ENCODE measurements at places on chromosomes 2 and 18.
A peak's percentile ranks its signal among the peaks of the same experiment; 100 is the strongest.

- DNase-seq, result no peak
These were observed 182.8 kb upstream of the SETBP1 start for GRCh38 chr18:44497757-44498490.

DNA sequence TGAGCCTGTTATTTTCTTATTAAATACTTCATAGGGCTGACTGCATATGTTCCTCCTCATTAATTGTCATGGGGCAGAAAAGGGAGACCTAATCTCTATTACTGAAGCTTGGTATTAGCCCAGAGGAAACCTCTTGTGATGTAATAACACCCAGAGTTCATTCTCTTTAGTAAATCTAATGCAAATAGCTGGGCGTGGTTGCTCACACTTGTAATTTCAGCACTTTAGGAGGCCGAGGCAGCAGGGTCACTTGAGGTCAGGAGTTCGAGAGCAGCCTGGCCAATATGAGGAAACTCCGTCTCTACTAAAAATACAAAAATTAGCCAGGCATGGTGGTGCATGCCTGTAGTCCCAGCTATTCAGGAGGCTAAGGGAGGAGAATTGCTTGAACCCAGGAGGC is 14.7 kb downstream of the DAW1 start:
- no peak for DNase-seq

GRCh38 chr18:24802456-24802855 is 342.0 kb downstream of the HRH4 start:
- no peak for DNase-seq

DNA sequence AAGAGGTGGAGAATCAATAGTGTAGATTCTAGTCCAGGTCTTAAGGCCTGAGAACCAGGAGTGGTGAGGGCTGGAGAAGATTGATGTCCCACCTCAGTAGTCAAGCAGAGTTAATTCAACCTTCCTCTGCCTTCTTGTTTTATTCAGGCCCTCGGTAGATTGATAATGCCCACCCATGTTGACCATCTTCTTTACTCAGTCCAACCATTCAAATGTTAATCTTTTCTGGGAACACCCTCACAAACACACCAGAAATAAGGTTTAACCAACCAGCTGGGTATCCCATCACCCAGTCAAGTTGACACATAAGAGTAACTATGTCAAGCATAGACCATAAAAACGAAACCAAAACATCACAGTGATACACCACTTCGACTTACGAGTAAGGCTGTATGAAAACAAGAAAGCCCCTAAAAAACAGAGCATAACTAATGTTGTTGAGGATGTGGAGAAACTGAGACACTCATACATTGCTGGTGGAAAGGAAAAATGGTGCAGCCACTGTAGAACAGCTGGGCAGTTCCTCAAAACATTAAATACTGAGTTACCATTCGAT is 57.5 kb downstream of the SLC35F5 start:
- no peak for DNase-seq

GRCh38 chr2:133166031-133166430 is 402.2 kb downstream of the NCKAP5 start:
- no peak for DNase-seq

DNA sequence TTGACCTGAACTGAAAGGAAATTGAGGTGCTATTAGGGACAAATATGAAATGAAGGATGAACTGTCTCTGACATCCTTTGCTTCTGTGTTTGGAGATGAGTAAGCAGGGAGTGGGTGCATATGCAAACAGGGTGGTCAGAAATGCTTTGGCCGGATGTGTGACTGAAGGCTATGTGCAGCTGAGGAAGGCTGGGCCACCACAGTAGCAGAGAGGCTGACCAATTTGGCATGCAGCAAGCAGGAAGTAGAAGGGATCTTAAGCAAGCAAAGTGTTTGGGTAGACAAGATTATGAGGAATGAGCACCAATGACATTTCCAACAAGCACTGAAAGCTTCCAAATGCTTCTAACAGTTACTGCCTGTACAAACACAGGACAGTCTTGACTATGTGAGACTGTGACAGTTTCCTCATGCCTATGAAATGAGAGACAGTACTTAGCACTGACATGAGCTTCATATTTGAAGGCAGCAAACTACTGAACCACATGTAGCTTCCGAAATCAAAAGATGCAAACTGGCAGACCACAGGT is 3.3 kb upstream of the ACTR3 start:
- no peak for DNase-seq

GRCh38 chr2:17867133-17867532 is 11.3 kb upstream of the KCNS3 start:
- DNase-seq, result no peak

GRCh38 chr2:15591373-15591691 is 336 bp upstream of the DDX1 start:
- DNase-seq, result no peak

- no peak for DNase-seq
These were observed 88.9 kb upstream of the BCL2L11 start for GRCh38 chr2:111031546-111032478.

DNA sequence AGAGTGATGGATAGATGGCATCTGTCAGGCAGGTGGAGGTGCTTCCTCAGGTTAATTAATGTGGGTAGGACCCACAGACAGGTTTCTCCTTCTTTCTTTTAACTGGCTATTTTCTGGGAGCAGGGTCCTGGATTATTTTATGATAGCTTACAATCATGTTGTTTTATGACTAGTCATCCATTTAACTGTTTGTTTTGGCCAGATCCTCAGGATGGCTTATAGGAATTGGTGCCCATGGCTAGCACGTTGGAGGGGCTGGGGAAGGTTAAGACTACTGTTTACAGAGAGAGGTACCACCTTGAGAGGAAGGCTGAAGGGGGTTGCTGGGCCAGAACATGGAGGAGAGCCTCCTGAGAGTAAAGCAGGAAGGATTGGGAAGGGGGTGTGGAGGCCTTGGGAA is 78.0 kb upstream of the MGAT5 start:
- DNase-seq, result no peak

DNA sequence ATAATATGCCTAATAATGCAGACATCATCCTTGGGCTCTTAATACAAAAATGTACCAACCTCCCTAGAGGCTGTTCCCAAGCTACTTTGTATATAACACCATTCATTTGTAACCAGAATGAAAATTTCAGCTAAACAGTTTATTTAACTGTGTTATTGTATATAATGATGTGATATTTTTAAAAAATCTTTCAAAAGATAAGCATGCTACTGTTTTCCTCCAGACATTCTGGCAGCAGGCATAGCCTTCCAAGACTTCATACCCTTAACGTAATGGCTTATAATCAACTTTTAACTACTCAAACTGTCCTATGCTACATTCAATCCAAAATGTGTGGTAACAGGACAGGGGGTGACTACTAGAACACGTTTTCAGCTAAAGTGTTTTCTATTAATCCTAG is 21.2 kb downstream of the CFAP221 start:
- no peak for DNase-seq

- no peak for DNase-seq
These were observed 33.9 kb downstream of the CNGA3 start for GRCh38 chr2:98380203-98380535.

DNA sequence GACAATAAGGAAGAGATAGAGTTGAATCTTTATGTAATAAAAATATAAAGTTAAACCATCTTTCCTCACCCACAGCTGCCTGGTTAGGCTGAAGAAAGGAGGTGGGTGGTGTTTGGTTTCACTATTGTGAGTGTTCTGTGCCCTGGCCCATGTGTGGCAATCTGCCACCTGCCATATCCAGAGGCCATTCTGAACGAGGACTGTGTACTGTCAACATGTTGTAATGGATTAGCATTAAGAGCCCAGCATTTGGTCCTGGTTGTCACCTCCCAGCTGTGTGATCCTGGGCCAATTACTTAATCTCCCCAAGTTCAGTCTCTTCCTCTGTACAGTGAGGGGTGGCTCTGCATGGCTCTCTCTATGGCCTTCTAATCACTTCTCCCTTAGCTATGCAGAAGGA is 118.2 kb upstream of the SEC11C start:
- no peak for DNase-seq

DNA sequence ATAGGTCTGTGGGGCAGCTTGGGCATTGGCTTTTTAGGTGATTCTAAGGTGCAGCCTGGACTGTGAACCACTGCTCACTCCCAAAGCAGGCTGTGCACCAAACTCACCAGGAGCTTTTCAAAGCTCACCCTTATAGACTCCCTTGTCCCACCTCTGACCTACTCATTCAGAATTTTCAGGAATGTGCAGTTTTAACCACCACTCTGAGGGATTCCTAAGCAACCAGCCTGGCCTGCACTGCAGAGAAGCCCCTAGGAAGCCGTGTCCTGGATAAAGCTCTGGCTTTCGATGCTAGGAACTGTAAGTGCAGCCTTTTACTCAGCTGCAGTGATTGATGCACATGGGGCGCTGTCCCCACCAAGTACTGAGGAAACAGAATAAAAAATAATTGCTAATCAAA is 33.0 kb downstream of the MRO start:
- DNase-seq, result no peak

DNA sequence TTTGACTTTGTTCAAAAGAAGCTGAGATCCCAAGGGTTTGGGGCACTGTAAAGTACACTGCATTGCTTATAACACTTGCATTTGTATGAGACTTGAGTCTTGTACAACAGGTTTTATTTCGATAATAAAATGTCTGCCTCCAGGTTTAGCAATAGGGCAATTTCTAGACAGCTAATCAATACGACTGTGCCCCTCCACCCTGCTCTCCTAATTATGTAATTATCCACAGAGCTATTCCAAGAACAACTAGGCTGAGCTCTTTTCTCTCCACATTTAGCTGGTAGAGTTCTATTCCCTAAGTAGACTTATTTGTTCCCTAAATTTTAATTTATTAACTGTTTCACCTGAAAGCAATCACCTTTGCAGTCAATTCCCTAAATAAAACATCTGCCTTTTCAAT is 52.9 kb upstream of the LINC00305 start:
- DNase-seq, result peak; percentile 53

DNA sequence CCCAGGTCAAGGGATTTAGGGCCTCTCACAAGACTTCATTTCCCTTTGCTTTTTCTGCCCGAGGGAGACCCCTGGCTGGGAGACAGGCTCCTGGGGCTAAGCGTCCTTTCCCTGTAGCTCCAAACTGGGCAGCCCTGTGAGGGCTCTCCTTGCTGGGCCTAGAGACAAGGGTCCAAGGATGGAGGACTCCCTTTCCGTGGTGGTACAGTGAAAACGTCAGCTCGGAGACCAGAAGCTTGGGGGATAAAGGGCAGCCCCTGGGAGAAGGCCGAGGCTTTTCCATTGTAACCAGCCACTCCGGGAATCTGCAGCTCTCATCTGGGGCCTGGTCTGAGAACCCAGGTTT is 2.3 kb downstream of the SIX2 start:
- no peak for DNase-seq

DNA sequence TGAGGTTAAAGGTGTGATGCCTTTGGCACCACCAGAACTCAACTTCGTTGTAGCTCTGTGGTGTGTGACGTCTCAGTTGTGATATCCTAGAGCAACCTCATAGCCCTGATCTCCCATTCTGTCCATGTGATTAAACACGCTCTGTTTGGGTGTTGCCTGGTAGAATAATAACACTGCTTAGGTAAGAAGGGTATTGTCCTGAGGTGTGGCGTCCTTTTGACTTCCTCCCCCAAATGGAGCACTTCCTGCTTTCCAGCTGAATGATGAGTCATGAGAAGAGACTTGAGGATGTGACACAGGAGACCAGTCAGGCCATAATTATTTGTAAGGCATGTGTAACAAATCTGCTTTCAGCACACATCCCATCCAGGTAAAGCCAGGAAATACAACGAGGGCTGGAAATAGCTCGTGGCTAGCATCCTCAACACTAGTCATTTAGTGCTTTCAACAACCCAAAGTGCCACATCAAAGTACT is 100.7 kb downstream of the RAPGEF4 start:
- DNase-seq, result no peak

- DNase-seq, result no peak
These were observed 5.7 kb downstream of the GPATCH11 start for GRCh38 chr2:37090019-37090477.

- DNase-seq, result no peak
These were observed 127.3 kb upstream of the SRD5A2 start for GRCh38 chr2:31707992-31708391.

GRCh38 chr2:160715428-160715827 is 221.8 kb upstream of the RBMS1 start:
- no peak for DNase-seq

- DNase-seq, result no peak
These were observed 239.9 kb upstream of the FOSL2 start for GRCh38 chr2:28152585-28153280.

GRCh38 chr2:152791979-152792378 is 73.6 kb downstream of the ARL6IP6 start:
- no peak for DNase-seq

DNA sequence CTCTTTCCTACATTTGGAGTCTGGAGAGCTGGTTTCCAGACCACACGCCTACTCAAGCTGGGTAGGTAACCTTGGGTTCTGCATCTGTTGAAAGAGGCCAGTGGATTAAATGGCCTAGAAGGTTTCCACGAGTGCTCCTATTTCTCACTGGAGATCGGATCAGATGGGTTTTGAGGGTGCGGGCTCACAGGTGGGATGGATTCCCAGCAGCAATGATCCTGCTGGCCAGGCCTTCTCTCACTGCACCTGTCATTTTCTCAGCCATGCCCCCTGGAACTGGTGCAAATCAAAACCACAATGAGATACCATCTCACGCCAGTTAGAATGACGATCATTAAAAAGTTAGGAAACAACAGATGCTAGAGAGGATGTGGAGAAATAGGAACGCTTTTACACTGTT is 747.5 kb upstream of the RAB6C start:
- no peak for DNase-seq

DNA sequence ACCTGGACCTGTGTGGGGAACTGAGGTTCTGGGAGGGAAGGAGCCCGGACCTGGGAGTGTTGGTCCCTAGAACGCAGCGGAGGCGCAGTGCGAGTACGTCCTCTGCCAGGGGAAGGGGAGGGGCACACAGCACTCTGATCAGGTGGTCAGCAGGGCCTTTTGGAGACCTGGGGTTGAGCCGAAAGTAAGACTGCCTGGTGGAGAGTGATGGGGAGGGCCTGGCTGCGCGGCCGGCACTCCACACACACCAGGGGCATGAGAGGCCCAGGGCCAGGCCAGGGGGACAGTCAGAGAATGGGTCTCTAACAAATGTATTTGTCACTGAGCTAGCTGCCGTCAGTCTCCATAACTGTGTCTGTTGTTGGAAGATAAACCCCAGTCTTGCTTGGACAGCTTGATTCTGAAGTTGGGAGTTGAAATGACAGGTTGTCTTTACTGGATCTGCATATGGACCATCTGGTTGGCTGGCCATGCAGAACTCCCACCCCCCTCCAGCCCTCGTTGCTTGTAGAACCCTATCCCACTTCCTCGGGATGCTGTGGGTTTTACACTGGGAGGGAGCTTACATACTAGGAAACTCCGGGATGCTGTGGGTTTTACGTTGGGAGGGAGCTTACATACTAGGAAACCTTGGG is 75.4 kb upstream of the NFATC1 start:
- DNase-seq, result no peak

GRCh38 chr2:229873123-229873581 is 48.7 kb downstream of the TRIP12 start:
- DNase-seq, result no peak

DNA sequence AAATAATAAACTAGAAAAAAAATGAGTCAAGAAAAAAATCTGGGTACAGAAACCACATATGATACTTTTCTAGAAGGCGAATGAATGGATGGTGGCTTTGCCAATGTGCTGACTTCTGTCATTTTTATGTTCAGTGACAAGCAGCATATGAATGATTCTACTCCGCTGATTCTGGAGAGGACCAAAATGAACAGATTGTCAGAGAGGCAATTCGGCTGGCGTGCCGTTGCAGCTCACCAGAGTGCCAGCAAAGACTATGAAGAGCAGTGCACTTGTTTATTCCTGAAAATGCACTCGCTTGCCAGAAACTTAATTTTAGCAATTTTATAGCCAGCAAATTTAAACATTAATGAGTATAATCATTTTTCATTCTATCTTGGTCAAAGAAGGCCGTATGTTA is 105.9 kb upstream of the NYAP2 start:
- DNase-seq, result no peak

All from putamen (tissue), 1 donor.